Endothelial cell of umbilical vein (primary cell): ENCODE measurements at places on chromosomes 11 and 22. TPM values are rescaled to one million over a fixed set of nuclear protein-coding genes. Genes with fewer than 3 reads are reported as not detected.

DNA sequence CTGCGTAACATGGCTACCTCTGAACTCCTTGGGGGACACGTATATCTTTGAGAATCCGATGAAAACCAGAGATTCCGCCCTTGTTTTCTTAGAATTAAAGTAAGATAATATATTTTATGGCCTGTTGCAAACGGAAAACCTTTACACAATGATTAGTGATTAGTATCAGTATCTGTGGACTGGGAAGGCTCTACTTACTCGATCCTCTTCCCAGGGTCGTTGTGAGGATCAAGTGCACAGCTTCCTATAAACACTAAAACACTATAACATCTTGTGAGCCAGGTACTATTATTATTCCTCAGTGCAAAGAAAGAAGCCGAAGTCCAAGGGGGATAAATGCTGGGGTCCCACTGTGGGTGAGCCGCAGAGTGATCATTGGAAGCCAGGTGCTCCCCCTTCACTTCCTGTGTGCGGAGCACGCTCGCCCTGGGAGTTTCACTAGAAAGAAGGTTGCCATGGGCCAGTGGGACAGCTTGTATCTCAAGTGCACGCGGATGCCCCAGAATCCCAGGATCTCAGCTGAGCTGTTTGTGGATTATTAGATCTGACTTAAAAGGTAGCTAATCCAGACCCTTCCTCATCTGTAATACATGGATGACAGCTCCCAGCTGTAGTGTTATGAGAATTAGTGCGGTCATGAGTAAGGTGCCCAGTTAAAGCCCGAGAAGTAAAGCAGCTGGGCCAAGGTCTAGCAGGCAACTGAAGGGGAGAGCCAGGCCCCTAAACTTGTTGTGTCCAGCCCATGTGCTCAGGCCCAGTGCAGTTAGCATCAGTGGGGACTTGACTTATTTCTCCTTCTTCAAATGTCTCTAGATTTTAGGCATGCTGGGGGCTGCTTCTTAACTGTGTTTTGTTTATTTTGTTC lies 839 bp downstream of the CBY1 start:
- DNase-seq = no peak

DNA sequence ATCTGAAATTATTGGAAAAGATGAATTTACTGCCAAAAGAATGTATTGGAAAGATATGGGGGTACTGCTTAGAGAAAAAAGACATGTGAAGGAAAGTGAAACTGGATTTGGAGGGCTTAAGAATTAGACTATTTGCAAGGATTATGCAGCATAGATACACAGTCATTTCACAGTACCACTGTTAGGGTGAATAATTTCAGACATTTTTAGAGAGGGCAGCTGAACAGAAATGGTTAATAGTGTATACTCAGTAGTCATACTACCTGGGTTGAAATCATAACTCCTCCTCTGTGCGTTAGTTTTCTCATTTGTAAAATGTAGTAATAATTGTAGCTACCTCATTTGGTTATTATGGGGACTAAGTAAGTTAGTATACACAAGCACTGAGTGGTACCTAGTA lies 33.0 kb downstream of the GAS2 start:
- no peak for DNase-seq

DNA sequence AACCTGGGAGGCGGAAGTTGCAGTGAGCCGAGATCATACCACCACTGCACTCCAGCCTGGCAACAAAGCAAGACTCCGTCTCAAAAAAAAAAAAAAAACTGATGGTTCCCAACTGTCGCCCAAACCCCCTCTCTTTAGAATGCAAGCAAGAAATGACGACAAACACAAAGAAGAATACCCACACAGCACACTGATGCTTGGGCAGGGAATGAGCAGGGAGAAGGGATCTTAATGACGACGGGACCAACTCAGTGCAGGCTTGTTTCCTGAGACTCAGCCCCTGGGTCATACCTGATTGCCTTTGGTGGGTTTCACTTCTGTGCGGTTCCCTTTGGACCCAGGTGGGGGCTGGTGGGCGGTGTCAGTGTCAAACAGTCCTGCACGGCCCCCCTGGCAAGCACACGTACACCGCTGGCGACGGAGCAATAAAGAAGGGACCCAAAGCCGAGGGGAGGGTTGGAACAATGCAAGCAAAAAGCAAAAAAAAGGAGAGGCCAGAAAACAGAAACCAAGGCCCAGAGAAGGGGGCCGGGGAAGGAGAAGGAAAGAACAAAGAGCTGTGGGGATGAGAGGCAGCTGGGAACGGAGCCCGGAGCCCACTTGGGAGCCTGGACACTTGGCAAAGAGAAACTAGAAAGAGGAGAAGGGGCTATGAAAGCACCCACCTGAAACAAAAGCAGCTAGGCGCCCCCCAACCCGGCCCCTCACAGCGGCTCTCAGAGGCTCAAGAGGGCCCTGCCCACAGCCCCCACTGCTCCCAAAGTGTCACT lies 99.6 kb downstream of the CELSR1 start:
- no peak for DNase-seq

- peak; percentile 48 for DNase-seq
Measured at GRCh38 chr11:65224930-65225278, 36.9 kb upstream of the POLA2 start.

- DNase-seq = no peak
Measured at GRCh38 chr11:31254415-31254814, 115.1 kb downstream of the DCDC1 start.

DNA sequence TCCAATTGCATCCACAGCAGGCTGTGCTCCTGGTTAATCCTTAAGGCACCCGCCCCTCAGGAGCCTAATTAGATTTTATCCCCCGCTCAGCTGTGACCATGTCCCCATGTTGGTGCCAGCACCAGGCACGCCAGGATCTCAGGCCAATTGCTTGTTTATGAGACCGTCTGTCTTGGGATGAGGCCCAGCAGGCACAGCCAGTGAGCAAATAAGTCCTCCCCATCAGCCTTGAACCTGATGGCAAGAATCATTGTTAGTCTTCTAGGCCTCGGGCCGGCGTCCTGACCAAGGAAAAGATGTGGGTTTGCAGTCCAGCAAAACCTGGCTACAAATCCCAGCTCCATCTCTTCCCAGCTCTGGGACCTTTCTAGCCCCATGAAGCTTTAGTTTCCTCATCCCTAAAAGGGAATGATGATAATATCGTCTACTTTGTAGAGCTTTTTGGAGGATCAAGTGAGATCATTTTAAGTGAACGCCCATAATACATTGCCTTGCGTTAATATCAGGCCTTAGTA lies 57.3 kb downstream of the TP53I11 start:
- no peak for DNase-seq

GRCh38 chr11:84655712-84656111 lies 971.4 kb downstream of the DLG2 start:
- no peak for DNase-seq

GRCh38 chr11:100730266-100730665 lies 43.2 kb downstream of the ARHGAP42 start:
- DNase-seq = no peak

DNA sequence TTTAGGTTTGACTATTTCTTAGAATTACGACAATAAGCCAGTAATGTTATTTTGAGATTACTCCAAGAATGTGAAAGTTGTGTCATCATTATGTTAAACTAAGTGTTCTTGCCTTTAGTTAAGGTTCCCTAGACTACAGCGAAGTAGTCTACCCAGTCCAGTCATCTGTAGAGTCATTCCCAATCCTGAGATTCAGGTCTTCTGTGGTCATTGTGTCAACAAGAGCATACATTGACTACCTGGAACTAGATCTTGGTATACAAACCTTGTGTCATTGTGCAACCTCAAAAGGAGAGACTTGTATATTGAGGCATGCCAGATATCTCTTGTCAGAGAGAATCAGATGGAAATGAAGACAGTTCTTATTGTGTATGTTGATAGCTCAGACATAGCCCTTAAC lies 115.9 kb downstream of the ATM start:
- DNase-seq = no peak

DNA sequence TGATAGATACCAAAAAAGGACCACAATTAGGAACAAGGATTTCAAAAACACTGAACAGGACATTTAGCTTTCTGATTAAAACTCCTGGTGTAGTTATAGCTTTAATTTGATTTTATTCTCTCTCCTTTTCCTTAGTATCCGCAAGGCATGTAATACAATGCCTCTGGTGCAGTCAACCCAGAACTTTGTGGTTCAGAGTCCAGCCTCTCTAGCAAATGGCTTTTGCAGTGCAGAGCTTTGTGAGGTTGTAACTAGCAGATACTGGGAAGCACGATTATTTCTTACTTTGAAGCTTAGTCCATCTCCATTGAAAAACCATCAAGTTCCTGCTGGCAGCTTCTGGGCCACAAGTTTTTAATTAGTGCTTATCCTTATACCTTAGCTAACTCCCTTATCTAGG lies 79.8 kb downstream of the GRIA4 start:
- no peak for DNase-seq

DNA sequence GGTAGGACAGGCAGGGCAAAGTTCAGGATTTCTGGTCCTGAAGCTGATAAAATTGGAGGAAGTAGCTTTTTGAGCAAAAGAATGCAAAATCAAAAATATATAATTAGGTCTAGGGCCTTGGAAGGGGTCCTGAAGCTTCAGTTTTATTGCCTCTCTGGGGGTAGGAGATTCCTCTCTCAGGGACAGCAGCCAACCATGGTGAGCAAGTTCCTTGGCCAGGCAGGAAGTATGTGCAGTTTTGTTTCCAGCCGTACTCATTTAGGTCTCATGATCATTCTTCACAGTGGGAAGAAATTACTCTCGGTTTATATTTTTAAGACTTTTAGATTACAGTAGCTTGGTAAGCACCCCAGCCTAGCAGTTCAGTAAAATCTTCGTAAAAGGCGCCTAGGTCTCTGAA lies 2.9 kb upstream of the RAB38 start:
- no peak for DNase-seq

Gene OR51I1
- not detected in 2 replicates for total RNA-seq

Gene ART1
- not detected in 2 replicates for total RNA-seq

Gene P2RY2
- 4.4 and 5.6 TPM in 2 replicates for total RNA-seq
